SJSA1 (cell line): ENCODE measurements at places on chromosomes 12 and 14. TPM values are rescaled to one million over a fixed set of nuclear protein-coding genes. Genes with fewer than 3 reads are reported as not detected.

DNA sequence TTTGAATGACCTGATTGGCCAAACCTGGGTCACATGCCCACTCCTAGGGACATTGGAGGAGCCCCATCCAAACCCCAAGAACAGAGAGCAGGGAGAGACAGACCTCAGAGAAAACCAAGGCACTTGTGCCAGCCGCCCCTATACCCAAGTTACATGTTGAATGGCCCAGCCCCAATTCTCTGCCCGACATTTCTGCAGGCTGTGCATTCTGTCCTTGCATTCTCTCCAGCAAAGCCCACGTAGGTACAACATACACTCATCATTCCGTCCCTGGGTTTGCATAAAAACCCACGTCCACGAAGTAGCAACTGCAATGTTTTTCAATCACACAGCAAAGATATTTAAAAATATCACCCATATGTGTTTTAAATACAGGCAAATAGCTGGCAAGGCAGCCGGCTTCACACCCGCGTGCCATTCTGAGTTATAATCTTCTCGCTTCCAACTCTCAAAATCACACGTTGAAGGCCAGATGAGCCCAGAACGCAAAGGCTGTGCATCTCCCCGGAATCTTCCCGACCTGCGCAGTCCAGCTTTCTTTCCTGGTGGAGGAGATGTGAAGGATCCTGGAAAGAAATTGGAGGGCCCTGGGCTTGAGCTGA lies 91.7 kb upstream of the MYL2 start:
- H3K4me1 ChIP-seq: no peaks in the 10 kb centered on the region
- no peaks in the 10 kb centered on the region for H3K36me3 ChIP-seq
- H3K4me3 ChIP-seq: no peak overlapping the region
- 0 out of 2 replicates have a peak, but pooled peaks cover 9% of the 10 kb centered on the region for H3K27me3 ChIP-seq
- H3K27ac ChIP-seq: no peak overlapping the region

DNA sequence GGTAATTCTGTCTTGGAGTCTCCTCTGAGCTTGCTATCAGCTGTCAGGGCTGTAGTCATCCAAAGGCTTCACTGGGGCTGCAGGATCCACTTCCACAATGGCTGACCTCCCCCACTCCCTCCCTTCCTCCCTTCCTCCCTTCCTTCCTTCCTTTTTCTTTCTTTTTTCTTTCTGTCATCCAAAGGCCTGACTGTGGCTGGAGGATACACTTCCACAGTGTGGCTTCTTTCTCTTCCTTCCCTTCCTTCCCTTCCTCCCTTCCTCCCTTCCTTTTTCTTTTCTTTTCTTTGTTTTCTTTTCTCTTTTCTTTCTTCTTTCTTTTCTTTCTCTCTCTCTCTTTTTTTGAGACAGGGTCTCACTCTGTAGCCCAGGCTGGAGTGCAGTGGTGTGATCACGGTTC lies 30.6 kb downstream of the ARF6 start:
- no peaks in the 10 kb centered on the region for H3K36me3 ChIP-seq
- H3K27ac ChIP-seq: no peak overlapping the region
- no peak for DNase-seq
- peaks cover 7% of the 10 kb centered on the region for H3K4me1 ChIP-seq
- no peaks in the 10 kb centered on the region for H3K27me3 ChIP-seq
- no peak overlapping the region for H3K4me3 ChIP-seq

- peak; percentile 92 for DNase-seq
- H3K36me3 ChIP-seq: 0 out of 2 replicates have a peak, but pooled peaks cover 2% of the 10 kb centered on the region
- no peak overlapping the region for H3K4me3 ChIP-seq
- peak overlapping the region; percentile 95 for H3K27ac ChIP-seq
- H3K4me1 ChIP-seq: peaks cover 39% of the 10 kb centered on the region
- H3K27me3 ChIP-seq: no peaks in the 10 kb centered on the region
These were observed 221.8 kb downstream of the MSRB3 start for GRCh38 chr12:65500091-65500900.

The MYF5 gene
- total RNA-seq: not detected in 2 replicates

The IQSEC3 gene
- total RNA-seq: not detected in 2 replicates

DNA sequence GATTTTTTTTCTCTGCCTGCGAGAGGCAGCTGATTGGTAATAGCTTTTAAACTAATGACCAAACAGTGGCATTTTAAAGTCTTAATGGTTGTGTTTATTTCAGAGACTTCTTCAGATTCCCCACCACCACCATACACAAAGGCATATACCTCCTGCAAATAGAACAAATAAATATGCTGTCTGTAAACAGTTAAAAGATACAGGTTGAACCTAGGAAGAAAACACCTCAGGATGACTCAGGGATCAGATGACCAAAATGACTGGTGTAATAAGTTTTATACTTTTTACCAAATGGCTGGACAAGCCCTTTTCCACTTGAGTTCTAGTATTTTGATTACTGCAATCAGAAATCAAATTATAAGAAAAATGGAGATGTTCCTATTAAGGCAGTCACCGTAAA lies 364.1 kb downstream of the PAWR start:
- no peaks in the 10 kb centered on the region for H3K36me3 ChIP-seq
- H3K4me3 ChIP-seq: no peak overlapping the region
- H3K27me3 ChIP-seq: no peaks in the 10 kb centered on the region
- H3K4me1 ChIP-seq: no peaks in the 10 kb centered on the region
- no peak overlapping the region for H3K27ac ChIP-seq

The ACYP1 gene
- 11.5 and 29.5 TPM in 2 replicates for total RNA-seq

The DUSP16 gene
- total RNA-seq: 10.5 and 12.3 TPM in 2 replicates

The DAAM1 gene
- total RNA-seq: 9.5 and 13.7 TPM in 2 replicates

DNA sequence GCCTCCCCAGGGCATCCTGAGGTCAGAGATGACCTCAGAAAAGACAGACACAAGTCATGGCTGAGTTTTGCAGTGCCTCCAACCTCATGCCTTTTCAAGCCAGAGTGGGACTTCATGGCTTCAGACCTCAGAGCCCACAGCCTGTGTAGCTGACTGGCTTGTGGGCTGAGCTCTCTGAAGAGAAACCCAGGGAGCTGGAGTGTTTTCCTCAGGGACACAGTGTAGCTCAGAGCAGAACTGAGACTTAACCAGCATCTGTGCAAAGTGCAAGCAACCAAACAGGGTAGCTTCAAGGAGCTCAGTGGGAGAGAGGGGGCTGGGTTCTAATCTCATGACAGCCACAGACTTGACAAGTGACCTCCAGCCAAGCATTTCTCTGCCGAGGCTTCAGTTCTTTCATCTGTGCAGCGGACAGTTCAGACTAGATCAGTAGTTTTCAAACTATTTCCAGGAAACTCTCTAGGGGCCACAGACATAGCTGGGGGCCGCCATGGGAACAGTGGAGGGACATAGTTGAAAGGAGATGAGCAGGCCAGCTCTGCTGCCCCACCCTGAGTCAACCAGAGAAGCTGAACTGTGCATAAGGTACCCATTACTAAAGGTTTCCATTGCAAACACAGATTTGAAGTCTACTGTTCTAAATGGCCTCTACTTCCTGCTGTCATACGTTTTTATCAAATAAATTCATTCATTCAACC lies 80.0 kb downstream of the LGMN start:
- no peak overlapping the region for H3K4me3 ChIP-seq
- DNase-seq: no peak
- H3K27me3 ChIP-seq: no peaks in the 10 kb centered on the region
- H3K27ac ChIP-seq: no peak overlapping the region

DNA sequence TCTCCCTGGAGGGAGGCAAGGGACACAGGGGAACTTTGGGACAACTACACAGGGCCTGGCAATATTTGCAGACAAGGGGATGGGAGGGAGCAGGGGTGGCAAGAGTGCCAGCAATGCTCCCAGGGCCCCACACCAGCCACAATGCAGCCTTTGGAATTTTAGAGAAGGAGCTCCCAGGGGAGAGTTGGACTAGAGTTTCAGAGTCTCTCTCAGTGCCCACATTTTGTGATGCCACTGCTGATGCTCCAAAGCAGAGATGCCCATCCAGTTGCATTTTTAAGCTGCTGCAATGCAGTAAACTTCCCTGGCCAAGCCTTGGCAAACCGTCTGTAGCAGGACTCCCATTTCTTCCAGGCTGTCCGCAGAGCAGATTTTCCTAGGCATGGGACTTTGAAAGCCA lies 98.9 kb downstream of the ZFP36L1 start:
- DNase-seq: no peak
- H3K27me3 ChIP-seq: no peaks in the 10 kb centered on the region
- H3K36me3 ChIP-seq: no peaks in the 10 kb centered on the region
- H3K4me1 ChIP-seq: peaks cover 24% of the 10 kb centered on the region
- H3K4me3 ChIP-seq: no peak overlapping the region

- no peak overlapping the region for H3K27ac ChIP-seq
- no peaks in the 10 kb centered on the region for H3K27me3 ChIP-seq
- H3K36me3 ChIP-seq: no peaks in the 10 kb centered on the region
These were observed 2.2 kb upstream of the ATXN3 start for GRCh38 chr14:92108345-92109254.

The FAM181A gene
- not detected in 2 replicates for total RNA-seq

GRCh38 chr12:68568922-68569569 lies 41.7 kb upstream of the RAP1B start:
- no peak overlapping the region for H3K4me3 ChIP-seq
- no peak for DNase-seq
- peaks cover 28% of the 10 kb centered on the region for H3K4me1 ChIP-seq
- H3K27me3 ChIP-seq: no peaks in the 10 kb centered on the region
- H3K36me3 ChIP-seq: no peaks in the 10 kb centered on the region
- H3K27ac ChIP-seq: no peak overlapping the region

DNA sequence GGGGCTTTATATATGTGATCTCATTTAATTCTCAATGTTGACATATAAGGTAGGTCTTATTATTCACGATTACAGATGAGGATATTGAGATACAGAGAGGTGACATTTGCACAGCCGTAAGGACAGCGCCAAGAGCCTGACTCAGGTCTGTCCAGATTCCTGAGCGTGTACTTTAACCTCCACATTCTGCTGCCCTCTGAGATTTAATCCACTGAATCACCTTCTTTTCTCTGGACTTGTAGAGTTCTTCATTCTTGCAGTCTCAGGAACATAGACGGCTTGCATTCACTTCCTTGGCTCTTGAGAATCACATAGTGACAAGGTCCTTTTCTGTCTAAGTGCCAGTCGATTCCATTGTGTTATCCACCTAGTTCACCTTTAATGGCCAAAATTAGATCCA lies 141.0 kb upstream of the ARHGAP5 start:
- H3K4me3 ChIP-seq: no peak overlapping the region
- no peak overlapping the region for H3K27ac ChIP-seq
- no peak for DNase-seq
- H3K27me3 ChIP-seq: no peaks in the 10 kb centered on the region
- peaks cover 19% of the 10 kb centered on the region for H3K4me1 ChIP-seq

GRCh38 chr14:32622742-32623141 lies 293.6 kb downstream of the AKAP6 start:
- H3K4me1 ChIP-seq: peaks cover 10% of the 10 kb centered on the region; the same call in 1 of the 2 replicates
- H3K27ac ChIP-seq: no peak overlapping the region
- no peaks in the 10 kb centered on the region for H3K36me3 ChIP-seq
- H3K4me3 ChIP-seq: no peak overlapping the region
- no peaks in the 10 kb centered on the region for H3K27me3 ChIP-seq
- no peak for DNase-seq

The FKBP4 gene
- 81.8 and 91.1 TPM in 2 replicates for total RNA-seq

DNA sequence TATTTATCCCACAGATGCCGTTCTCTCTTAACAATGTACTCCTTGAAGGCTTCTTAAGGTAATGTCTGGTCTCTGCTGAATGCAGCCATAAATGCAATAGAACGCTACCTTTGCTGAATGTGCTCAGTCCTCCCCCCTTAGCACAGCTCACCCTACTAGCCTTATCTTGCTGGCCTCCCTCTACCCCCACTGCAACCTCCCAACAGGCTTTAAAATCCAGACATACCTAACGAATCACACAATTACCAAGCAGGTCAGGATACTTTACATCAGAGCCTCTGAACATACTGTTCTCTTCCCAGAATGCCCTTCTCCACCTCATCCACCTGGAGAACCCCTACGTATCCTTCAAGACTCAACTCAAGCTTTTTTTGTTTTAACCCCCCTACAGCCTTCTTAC lies 51.0 kb upstream of the CRADD start:
- H3K4me3 ChIP-seq: no peak overlapping the region
- no peak for DNase-seq
- H3K4me1 ChIP-seq: peaks cover 37% of the 10 kb centered on the region
- H3K27ac ChIP-seq: peak overlapping the region; percentile 99
